ENCODE measurements at places on chromosomes 5 and 9.

- no peak for DNase-seq
Observed at GRCh38 chr9:34310215-34310614, 18.9 kb downstream of the KIF24 start.

- DNase-seq = no peak
Observed at GRCh38 chr9:4667681-4668080, 1.4 kb upstream of the SPATA6L start.

GRCh38 chr5:91058155-91058554 is 325.0 kb downstream of the ARRDC3 start:
- no peak for DNase-seq

GRCh38 chr5:78829811-78830527 is 155.1 kb downstream of the ARSB start:
- DNase-seq = no peak

DNA sequence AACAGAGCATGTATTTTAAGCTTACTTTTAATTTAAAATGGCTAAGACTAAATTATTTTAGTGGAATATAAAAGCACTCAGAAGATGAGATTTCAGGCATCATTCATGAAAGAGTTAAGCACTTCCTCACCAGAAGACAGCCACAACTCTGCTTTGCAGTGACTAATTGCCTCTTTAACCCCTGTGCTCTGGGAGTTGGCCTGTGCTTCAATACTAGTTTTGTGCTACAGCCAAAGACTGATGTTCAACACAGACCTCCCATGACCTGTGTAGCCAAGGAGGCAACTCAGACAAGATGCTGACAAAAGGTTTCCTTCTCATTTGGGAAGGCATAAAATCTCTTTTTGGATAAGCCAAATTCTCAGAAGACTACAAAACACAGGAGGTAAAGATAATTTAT is 353.5 kb downstream of the FBXL17 start:
- no peak for DNase-seq

DNA sequence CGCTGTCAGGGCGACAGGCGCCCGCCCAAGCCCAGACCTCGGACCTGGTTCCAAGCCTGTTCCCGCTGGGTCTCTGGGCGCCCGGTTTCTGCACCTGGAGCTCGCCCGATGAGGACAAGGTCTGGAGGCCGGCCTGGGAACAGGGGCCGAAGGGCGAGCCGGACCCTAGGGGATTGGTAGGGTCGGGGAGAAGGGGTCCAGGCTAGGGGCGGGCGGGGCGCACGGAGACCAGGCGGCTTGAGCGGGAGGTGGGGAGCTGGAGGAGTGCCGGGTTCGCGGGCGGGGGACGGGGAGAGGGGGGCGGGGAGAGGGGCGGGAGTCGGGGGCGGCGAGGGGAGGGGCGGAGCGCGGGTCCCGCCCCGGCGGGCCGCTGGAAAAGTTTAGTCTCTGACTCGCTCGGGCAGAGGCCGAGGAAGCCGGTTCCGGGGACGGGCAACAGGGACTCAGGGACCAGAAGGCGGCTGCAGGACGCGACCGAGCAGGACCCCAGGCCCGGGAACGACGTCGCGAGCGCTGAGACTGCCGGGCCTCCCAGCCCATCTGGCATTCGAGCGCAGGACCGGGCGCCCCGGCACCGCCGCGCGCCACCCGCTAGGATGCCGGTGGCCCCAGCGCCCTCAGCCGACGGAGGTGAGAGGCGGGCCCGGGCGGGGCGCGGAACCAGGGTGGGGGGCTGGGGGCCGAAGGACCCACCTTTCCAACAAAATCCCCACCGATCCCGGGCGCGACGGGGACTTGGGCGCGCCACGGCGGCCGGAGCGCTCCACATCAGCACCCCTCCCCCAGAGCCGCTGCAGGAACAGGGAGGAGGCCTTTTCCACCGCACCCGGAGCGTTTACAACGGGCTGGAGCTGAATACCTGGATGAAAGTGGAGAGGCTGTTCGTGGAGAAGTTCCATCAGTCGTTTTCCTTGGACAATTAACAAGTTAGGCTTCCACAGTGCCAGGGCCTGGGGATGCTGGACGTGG is at the start of gene S1PR3:
Gene S1PR3 (plus strand): TSS at position 403 of the 969 bp plus-strand sequence. CDS start 9,733 bp downstream, outside the sequence.
- DNase-seq = no peak

DNA sequence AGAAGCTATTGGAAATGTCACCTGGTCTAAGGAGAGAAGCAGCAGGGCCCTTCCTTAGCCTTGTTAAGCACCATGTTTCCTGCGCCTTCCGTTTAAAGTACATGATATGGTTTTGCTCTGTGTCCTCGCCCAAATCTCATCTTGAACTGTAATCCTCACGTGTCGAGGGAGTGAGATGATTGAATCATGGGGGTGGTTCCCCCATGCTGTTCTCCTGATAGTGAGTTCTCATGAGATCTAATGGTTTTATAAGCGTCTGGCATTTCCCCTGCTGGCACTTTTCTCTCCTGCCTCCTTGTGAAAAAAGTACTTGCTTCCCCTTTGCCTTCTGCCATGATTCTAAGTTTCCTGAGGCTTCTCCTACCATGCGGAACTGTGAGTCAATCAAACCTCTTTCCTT is 49.7 kb downstream of the PRDM6 start:
- DNase-seq = no peak

GRCh38 chr9:5621327-5621726 is 7.6 kb upstream of the RIC1 start:
- DNase-seq = no peak

- DNase-seq = peak; percentile 7
Observed at GRCh38 chr5:56264417-56265025, 31.4 kb upstream of the ANKRD55 start.

DNA sequence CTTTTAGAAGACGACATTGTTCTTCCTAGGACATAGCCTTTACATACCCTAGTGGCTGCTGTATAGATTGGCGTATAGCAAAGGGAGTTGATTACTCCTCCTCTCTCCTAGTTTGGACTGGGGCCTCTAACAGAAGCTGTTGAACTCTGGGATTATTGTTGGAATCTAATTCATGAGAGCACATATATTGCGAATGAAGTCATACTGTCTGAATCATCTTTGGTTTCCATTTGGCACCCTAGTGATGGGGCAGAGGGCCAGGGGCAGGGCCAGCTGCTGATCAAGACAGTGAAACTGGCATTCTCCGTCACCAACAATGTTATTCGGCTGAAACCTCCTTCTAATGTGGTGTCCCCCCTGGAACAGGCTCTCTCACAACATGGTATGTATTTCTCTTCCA is 40.3 kb downstream of the NUP188 start:
- DNase-seq = no peak

GRCh38 chr9:125821078-125821477 is 73.9 kb downstream of the PBX3 start:
- DNase-seq = no peak

GRCh38 chr5:111144352-111144930 is 52.3 kb downstream of the WDR36 start:
- no peak for DNase-seq

DNA sequence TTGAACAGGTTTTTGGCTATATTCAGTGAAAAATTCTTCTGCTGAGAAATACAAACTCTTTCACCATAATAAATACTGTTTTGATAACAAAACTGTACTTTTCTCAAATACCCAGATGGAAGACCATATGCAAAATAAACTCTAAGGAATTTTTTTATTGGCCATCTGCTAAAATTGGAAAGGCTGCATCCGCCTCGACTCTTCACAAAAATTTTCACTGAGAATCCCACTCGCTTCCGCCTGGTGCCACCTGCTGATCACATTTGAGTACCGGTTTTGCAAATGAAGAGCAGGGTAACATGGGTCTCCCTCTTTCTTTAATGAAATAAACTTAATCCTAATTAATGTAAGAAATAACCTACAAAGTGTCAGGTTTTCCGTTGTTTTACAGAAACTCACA is 76.4 kb downstream of the TTLL11 start:
- no peak for DNase-seq

DNA sequence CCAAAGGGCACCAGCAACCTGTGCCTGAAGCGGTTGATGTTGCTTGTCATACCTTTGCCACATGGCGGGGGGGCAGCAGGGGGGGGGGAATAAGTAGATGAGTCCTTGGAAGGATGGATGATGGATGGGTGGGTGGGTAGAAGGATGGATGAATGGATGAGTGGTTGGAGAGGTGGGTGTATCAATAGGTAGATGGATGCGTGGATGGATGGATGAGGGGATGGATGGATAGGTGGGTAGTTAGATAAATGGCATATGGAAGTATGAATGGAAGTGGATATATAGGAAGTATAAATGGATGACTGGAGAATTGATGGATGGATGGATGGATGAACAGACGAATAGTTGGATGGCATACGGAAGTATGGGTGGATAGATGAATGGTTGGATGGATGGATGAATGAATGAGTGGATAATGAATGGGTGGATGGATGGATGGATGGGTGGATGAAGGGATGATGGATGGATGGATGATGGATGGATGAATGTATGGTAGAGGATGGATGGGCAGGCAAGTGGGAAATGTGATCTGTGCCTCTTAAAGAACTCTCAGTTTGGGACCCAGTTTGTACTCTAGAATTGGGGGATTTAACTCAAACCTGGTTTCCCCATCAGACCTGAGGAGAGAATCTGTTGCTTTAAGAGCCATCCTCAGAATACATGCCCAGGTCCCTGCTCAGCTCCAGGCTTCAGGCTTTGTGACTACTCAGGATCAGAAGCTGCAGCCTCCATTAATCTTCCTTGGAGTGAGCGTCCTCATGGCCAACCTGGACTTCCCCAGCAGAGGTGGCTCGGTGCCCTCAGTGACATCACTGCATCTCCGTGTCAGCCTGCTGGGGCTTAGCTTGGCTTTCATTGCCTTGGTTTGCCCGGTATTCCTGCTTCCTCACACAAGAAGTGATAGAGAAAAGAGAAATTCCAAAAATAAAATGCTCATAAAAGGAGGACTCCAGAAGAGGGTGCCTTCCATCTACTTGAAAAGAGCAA is 27.6 kb upstream of the SUSD3 start:
- no peak for DNase-seq

DNA sequence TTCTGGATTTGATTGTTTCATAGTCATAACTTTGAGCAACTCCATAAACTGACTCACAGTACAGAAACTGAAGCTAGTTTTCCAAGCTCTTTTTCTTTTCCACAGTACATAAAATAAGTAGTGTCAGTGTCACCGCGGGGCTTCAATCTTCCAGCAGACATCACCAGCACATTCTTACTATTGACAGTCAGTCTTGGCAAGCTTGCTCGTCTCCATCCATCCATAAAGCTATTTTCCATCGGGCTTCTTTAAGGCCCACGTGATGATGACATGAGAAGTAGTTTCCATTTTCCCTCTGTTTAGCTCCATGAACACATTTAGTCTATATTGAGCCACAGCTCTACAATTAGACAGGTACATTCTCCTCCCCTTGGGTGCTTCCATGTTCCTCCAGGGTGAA is 443.4 kb downstream of the KDM4C start:
- no peak for DNase-seq

DNA sequence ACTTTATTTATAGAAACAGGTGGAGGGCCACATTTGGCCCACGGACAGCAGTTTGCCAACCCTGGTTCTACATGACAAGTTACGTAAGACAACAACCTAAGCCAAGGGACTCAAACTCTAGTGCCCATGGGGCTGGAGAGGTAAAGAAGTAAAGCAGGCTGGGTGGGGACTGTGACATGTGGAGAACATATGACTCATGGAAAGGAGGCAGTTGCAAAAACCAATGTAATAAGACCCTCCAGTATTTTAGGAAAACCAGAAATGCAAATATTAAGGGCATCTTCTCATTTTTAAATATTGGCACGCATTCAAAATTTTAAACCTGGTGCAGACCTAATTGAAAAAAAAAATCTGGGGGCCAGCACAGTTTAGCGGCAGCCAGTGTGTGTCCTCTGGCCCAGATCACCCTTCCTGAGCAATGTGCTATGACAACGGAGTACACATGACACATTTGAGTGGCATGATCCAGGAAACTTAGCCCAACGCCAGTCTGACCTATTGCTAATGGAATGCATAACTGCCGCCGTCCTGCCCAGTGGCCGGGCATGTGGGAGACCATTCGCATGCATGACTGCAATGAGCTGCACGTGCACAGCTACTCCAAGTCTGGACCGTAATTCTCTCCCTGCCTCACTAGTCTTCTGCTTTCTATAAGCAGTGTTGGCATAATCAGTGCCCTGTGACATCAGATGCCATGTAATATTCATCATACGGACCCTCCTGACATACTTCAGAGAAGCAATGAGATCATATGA is 97.2 kb downstream of the SH3TC2 start:
- no peak for DNase-seq

DNA sequence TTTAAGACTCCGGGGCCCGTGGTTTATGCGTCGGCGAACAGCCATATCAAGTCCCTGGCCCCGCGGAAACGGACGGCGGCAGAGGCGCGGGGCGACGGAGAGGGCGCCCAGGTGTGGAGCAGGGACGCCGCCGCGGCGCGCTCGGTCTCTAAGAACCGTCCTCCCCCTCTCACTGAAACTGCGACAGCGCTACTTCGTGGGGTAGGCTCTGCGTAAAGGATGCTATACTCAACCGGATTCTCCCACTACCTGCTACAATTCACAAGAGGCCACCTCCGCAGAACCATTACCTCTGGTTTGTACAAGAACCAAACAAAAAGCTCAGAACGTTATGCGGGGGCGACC is 404 bp downstream of the MRNIP start:
- peak; percentile 40 for DNase-seq

GRCh38 chr9:114526807-114527206 is 21.5 kb upstream of the WHRN start:
- DNase-seq = no peak

GRCh38 chr5:84085387-84086041 is 299.2 kb downstream of the EDIL3 start:
- DNase-seq = no peak

DNA sequence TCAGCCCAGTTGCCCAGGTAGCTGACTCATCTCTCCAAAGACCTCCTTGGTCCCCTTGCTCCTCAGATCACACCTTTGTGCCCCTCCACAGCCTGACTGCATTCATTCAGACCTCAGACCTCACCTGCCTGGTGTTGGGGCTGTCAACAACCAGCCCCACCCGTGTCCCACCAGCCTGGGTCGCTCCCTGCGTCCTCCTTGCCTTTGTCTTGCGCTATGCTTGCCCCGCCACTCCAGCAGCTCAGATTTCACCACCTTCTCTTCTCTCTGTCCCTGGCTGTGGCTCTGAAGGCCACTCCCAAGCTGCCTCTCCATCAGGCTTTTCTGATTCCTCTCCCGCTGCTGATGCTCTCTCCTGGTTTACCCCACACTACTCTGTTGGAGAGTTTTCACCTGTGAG is 103.5 kb downstream of the MVB12B start:
- no peak for DNase-seq

- no peak for DNase-seq
Observed at GRCh38 chr5:102286476-102286875, 9.6 kb downstream of the SLCO4C1 start.
